Left lung (tissue), 14 donors: ENCODE measurements at places on chromosomes 3 and 15. TPM values are rescaled to one million over a fixed set of nuclear protein-coding genes. Genes with fewer than 3 reads are reported as not detected.

Gene CD200R1L
- not detected for total RNA-seq

Gene CLDN18
- 66.8 TPM for total RNA-seq

Gene CPLX3
- total RNA-seq = not detected

Gene CEP19
- 3.1 TPM for total RNA-seq

Gene DISP2
- 0.65 TPM for total RNA-seq

Gene MRPL47
- 27.7 TPM for total RNA-seq

Gene EIF2A
- 84.8 TPM for total RNA-seq

Gene ITIH3
- 3.6 TPM for total RNA-seq

DNA sequence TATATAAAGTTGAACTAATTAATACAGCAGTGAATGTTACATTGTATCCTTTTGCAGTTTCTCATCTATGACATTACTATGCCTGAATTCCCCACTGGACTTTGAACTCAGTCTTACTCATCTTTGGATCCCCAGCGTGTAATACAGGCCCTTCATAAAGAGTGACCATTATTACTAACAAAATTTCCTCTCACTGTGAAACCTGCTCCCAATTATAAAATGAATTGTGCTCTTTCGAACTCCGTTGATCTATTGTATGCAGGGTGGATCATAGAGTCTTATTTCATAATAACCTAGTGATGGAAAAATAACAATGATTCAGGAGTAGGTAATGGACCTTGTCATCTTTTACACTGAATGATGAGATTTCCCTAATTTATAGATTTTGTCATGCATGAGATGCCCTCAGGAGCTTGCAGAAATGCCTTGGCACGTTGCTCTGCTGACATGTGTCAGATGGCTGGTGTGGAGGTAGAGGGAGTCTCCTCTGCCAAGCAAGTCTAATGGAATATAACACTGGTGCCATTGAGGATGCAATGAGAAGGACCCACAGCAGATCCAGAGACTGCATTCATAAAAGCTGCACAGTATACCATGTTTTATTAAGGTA is 25.5 kb downstream of the B3GNT5 start:
- no peaks in the 10 kb centered on the region for H3K36me3 ChIP-seq
- H3K27ac ChIP-seq = no peak overlapping the region
- H3K27me3 ChIP-seq = no peaks in the 10 kb centered on the region

DNA sequence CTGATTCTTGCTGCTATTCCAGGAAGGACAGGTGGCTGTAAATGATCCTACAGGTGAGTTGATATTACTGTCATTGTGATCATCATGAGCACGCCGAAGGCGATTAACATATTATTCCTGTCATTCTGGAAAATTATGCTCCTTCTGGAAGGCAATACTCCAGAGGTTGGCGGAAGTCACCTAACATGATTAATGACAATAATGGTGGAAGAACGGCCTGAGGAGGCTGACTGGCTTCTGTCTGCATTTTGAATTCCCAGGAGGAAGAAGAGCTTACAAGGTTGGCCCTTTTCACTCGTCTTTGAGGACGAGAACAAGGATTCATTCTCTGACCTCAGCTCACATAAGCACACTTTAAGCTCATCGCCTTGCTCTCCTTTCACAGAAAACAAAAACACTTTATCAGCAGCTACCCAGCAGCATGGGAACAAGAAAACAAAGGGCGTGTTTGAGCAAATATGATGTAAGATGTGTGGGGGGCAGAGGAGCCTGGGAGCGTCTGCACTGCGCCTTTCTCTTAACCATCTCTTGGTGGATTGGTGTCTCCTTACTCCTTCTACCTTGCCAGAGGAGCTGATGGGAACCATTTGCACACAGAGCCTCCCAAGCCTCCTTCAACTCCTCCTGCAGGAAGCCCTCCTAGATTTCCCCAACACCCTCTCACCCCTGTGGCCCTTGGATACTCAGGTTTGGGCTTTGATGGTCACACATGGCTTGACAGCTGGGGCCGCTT is 23.0 kb downstream of the ACSBG1 start:
- H3K4me1 ChIP-seq = no peaks in the 10 kb centered on the region
- DNase-seq = no peak
- H3K27me3 ChIP-seq = no peaks in the 10 kb centered on the region
- H3K4me3 ChIP-seq = no peak overlapping the region
- no peak overlapping the region for H3K27ac ChIP-seq
- no peaks in the 10 kb centered on the region for H3K36me3 ChIP-seq

- no peaks in the 10 kb centered on the region for H3K27me3 ChIP-seq
- H3K4me3 ChIP-seq = no peak overlapping the region
- DNase-seq = no peak
- no peaks in the 10 kb centered on the region for H3K36me3 ChIP-seq
- no peak overlapping the region for H3K27ac ChIP-seq
Measured at GRCh38 chr15:73231661-73232419, 136.9 kb downstream of the HCN4 start.

DNA sequence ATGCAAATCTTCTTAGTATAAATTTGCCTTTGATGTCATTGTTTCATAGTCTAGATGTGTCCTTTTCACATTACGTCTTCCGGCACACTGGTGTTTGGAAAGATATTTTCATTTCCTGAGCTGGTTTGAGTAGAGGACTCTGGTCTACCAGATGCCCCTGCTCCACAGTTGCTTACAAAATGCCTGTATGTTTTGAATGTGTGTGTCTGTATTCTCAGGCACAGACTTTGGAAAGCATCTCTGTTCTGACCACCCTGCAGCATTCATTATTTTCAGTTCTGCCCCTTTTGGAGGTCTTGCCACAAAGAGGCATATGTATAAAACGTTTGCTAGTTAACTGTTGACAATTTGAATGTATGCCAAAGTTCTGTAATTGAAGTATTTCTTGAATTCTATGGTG is 236.0 kb upstream of the GOLIM4 start:
- no peaks in the 10 kb centered on the region for H3K36me3 ChIP-seq
- no peaks in the 10 kb centered on the region for H3K4me1 ChIP-seq
- no peak overlapping the region for H3K4me3 ChIP-seq
- H3K27me3 ChIP-seq = no peaks in the 10 kb centered on the region
- H3K27ac ChIP-seq = no peak overlapping the region

DNA sequence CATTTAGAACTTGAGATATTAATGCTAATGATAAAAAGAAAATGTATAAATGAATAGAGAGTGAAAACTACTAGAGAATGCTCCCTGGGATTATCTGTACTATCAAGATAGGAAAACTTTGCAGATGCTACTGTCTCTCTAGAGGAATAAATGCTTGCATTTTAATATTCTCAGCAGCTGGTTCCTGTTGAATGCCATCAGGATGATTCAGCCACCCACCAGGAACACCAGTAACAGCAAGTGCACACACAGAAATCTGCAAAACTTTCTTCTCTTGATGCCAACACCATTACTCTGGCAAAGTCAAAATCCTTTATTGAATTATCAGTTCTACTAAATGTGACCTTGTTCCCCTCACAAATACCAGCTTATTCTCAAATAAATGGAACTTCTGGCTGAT is 148.4 kb downstream of the TIGIT start:
- H3K27ac ChIP-seq = no peak overlapping the region
- H3K27me3 ChIP-seq = no peaks in the 10 kb centered on the region
- peaks cover 7% of the 10 kb centered on the region for H3K4me1 ChIP-seq
- no peaks in the 10 kb centered on the region for H3K36me3 ChIP-seq

DNA sequence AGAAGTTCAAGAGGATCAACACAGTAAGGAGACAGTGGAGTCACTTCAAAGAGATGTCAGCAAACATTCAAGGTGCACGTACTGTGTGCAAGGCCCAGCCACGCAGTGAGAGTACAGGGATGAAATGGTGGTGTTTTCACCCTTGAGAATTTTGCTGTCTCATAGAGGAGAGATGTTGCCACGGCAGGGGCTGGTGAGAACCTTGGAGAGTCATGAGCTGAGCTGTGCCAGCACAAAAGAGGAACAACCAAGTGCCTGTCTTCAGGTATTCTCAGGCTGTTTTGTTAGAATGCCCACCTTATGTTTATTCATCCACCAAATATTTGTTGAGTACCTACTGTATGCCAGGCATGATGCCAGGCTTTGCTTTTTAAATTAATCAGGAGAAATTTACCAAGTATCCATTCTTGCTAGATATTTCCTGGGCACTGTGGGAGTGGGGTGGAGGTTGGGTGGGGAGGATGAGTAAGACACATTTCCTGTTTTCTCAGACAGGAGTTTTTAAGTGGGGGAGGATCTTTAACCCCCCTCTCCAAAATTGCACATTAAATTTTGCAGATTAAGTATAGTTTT is 72.6 kb downstream of the SLC6A11 start:
- H3K4me3 ChIP-seq = no peak overlapping the region
- H3K36me3 ChIP-seq = no peaks in the 10 kb centered on the region
- no peak overlapping the region for H3K27ac ChIP-seq
- H3K27me3 ChIP-seq = no peaks in the 10 kb centered on the region
- no peak for DNase-seq

DNA sequence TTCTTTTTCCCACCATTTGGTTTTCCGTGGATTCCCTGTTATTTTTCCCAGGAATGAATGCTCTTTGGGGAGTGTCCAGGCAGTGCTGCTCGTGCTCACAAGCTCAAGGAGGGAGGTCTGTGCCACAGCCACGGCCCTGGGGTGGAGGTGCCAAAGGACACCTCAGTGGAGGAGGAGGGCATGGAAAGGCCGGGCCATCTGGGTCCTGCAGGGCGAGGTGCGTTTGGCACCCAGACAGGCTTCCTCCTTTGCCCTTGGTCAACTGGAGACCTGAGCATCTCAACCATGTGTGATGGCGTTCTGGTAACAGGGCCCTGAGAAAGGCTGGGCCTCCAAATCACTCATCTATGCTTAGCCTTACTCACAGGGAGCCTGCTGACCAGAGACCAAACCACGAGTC is 25.4 kb downstream of the KY start:
- no peaks in the 10 kb centered on the region for H3K4me1 ChIP-seq
- H3K27me3 ChIP-seq = no peaks in the 10 kb centered on the region
- no peak for DNase-seq
- no peak overlapping the region for H3K4me3 ChIP-seq
- H3K27ac ChIP-seq = no peak overlapping the region
- no peaks in the 10 kb centered on the region for H3K36me3 ChIP-seq

DNA sequence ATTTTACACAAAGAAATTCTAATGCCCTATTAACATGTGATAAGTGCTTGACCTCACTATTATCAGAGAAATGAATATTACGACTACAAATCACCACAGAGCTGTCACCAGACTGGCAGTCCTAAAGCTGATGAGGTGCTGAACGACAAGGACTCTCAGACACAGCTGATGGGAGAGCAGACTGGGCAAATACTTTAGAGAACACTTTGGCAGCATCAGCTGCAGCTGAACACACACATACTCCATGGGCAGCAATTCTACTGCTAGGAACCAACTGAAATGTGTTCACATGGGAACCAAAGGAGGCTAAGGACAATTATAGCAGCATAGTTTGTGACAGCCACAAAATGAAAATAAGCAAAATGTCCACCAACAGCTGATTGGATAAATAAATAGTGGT is 45.5 kb downstream of the SUSD5 start:
- H3K36me3 ChIP-seq = no peaks in the 10 kb centered on the region
- peak; percentile 24 for DNase-seq
- no peaks in the 10 kb centered on the region for H3K4me1 ChIP-seq
- no peak overlapping the region for H3K27ac ChIP-seq
- no peaks in the 10 kb centered on the region for H3K27me3 ChIP-seq

GRCh38 chr15:74158855-74159650 is 14.5 kb upstream of the ISLR start:
- no peak for DNase-seq
- H3K27ac ChIP-seq = no peak overlapping the region
- no peaks in the 10 kb centered on the region for H3K36me3 ChIP-seq
- H3K4me3 ChIP-seq = no peak overlapping the region
- peaks cover 4% of the 10 kb centered on the region for H3K4me1 ChIP-seq

DNA sequence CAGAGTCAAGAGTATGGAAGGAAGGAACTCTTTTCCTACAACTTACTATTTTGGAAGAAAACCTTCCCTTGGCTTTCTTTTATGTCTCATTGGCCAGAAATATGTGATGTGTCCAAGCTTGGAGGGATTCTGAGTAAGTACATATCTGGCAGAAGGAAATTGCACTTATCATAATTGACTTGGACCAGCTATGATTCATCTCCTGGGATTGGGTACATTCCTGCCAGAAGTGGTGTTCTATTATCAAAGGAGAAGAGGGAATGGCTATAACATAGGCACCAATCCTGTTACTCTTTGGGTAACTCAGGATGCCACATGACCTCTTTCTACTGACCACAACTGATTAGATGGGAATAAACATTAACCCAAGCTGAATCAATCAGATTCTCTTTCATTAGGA is 13.5 kb upstream of the DAZL start:
- H3K36me3 ChIP-seq = no peaks in the 10 kb centered on the region
- DNase-seq = no peak
- no peak overlapping the region for H3K4me3 ChIP-seq
- H3K27me3 ChIP-seq = no peaks in the 10 kb centered on the region
- H3K4me1 ChIP-seq = no peaks in the 10 kb centered on the region
